ENCODE measurements at places on chromosomes 2 and 18.

- DNase-seq, result no peak
Observed at GRCh38 chr2:240558236-240558761, 511 bp upstream of the ANKMY1 start.

GRCh38 chr18:40407909-40408308 lies 1547.1 kb upstream of the PIK3C3 start:
- no peak for DNase-seq

GRCh38 chr18:23196119-23197007 lies 61.1 kb downstream of the CABLES1 start:
- no peak for DNase-seq

DNA sequence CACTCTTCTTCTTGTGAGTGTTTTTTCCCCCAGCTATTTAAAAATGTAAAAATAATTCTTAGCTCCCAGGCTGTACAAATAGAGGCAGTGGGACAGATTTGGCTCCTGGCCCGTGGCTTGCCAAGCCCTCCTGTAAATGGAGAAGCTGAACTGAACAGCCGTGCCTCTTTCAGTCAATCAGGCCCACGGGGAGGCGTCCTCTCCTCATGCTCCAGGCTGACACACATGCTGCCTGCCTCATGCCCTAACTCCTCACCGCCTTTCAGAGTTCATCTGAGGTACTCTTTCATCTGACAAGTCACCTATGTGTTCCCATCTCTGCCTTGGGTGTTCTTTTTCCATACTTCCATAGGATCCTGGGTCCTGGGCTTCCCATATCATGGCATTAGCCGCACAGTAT lies 58.9 kb downstream of the BMP10 start:
- DNase-seq, result no peak

GRCh38 chr2:96144481-96145035 lies 682 bp downstream of the DUSP2 start:
- peak; percentile 40 for DNase-seq

GRCh38 chr2:16400127-16400623 lies 265.5 kb downstream of the CYRIA start:
- no peak for DNase-seq

DNA sequence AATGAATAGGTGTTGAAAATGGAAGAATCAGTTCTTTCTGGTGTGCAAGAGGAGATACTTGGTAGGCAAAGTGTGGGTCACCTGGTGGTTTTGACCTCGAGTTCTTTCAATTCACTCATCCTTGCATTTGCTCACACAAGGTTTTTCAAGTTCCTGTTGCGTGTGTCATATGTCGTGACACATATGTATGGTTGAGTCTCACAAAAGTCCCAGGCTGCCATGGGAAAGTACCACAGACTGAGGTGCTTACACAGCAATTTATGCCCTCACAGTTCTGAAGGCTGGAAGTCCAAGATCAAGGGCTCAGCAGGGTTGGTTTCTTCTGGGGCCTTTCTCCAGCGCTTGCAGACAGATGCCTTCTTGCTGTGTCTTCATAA lies 64.4 kb downstream of the NCK2 start:
- DNase-seq, result no peak

GRCh38 chr2:163207693-163208370 lies 369.3 kb upstream of the KCNH7 start:
- DNase-seq, result no peak

DNA sequence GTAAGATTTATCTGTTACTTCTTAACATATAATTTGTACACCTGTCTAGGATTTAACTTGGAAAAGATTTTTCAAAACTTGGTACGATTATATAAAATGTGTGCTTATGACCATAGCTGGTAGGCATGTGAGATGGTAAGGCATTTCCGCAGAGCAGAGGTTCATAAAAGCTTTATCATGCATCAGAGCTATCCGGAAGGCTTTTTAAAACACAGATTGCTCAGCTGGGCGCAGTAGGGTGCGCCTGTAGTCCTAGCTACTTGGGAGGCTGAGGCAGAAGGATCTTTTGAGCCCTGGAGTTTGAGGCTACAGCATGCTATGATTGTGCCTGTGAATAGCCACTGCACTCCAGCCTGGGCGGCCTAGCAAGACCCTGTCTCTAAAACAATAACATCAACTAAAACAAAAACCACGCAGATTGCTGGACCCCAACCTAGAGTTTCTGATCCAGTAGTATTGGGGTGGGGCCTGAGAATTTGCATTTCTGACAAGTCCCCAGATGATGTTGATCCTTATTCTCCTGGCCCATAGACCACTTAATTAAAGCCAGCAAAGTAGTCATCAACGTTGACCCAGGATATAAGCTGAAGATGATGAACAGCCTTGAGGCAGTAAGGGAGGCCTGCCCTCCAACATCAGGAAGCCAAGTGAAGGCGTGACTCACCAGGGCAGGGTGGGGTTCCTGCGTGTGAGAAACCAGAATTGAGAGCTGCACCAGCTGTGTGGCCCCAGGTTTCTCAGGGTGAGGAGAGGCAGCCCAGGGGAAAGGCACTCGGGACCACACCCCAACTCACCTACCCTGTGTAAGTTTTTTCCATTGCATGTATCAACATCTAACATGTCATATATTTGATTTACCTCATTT lies 21.6 kb upstream of the SLC20A1 start:
- peak; percentile 72 for DNase-seq

- no peak for DNase-seq
Observed at GRCh38 chr2:157256626-157257025, 879 bp upstream of the GALNT5 start.

GRCh38 chr18:64202863-64203262 lies 54.0 kb upstream of the LINC00305 start:
- DNase-seq, result no peak

GRCh38 chr2:42762155-42762554 lies 1.8 kb downstream of the OXER1 start:
- no peak for DNase-seq

DNA sequence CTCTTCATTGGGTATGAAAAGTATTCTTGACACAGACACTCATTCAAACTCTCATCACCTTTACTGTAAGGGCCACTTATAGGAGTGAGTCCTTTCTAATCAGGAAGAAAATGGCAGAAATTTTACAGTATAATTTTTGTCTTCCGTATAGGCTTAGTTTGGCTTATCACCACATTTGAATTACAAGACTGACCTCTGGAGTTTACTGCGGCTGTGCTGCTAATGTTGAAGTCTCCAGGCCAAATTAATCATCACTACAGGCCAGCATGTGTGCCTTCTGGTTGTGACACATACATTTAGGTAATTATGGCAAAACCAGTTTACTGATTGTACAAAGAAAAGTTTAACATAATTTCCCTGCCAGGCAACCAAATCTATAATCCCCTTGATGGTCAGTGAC lies 753.6 kb upstream of the GCFC2 start:
- no peak for DNase-seq

DNA sequence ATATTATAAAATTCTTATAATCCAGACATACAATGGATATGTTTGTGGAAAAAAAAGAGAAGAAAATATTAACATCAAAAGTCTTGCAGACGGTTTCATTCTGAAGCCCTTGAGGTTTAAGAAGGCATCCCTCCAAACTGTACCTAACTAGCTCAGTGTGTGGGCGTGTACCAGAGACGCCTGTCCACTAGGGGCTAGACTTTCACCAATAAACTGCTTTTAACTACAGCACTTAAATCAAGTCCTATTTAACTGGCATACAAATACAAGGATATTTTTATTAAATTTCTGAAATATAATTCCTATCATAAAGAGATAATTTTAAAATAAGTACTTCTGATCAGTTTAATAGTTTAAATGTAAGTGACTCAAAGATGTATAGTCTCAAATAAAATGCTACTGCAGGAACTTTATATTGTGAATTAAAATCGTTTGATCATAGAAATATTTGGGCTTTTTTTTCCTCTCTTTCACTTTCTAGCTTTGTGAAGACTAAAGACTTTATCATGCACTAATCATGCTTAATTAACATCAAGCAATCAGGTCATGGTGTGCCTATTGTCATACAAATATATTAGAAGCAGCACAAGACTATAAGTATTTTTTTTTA lies 437.7 kb downstream of the SATB2 start:
- DNase-seq, result no peak

GRCh38 chr2:145402706-145403277 lies 882.9 kb upstream of the ZEB2 start:
- DNase-seq, result no peak

DNA sequence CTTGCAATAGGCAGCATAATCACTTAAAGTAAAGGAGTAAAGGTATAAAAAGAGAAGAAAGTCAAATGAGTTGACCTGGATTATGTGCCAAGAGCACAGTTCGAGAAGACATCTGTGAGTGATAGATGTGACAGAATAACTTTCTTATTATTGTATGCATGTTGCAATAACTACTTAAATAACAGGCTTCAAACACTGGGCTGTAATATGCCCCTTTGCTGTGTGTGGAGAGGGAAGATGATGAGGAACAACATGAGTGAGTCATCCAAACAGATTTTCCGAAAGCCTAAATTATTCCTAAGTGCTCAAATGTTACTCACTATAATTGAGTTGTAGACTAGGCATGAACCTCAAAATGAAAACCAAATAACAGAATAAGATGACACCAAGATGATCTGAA lies 328.1 kb downstream of the EXOC6B start:
- DNase-seq, result no peak

DNA sequence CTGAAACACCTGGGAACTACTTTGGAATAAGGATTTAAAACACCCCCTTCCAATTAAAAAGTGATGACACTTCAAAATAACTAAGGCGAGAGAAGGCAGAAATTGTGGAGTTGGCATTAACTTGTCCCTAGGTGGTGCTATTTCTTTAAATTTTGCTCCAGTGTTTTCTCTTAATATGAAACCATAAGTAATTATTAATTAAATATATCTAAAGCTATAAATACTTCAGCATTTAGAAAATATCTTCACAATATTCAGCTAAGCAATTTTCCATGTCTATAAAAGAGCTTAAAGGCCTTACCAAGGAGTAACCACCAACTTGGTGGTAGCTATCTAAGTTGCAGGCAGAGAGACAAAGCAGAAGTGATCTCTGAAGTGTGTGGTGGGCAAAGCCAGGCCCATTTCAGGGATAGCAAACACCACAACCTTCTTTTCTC lies 186.8 kb upstream of the PGAP1 start:
- DNase-seq, result no peak

DNA sequence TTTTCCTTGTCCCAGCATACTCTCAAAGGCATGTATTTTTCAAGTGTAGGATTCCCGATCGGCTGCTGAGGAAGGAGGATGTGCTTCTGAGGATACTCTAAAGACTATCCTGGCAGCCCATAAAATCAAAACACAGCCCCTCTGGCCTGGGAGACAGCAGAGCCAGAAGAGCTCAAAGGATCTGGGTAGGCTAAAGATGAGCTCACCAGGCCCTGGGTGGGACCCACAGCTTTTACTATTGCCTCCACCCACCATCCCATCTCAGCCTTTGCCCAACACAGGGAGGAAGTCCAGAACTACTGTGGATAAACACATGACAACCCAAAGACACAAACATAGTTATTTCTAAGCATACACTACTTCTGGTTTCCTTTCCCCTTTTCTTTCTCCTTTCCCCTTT lies 79.1 kb upstream of the ZFP36L2 start:
- DNase-seq, result no peak

DNA sequence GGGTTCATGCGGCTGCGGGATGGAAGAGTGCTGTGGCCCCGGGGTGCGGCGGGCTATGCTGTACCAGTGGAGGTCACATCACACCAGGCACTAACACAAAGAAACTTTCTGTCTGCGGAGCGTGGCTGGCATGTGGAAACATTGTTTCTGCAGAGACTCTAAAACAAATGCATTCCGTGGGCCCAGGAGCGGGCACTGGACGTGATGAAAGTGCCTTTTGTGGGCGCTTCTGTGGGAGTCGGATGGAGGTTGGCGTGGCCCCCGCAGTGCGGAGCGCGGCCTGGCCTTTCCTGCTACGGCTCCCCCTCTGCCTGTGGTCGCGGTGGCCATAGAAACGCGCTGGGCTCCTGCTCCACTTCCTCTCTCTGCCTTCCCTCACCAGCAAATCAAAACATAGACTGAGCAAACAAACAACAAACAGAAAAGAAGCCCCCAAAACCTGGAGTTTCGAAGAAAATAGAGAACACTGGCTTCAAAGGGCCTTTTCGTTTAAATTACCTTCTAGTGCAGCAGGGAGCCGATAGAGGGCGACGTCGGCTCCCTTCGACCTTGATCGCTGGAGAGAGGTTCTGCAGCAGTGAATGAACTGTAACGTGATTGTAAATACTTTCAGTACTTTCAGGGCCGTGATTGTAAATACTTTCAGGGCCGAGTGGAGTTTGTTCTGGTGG lies 51.4 kb downstream of the KIF5C start:
- peak; percentile 36 for DNase-seq

GRCh38 chr18:28040716-28041115 lies 136.2 kb downstream of the CDH2 start:
- DNase-seq, result no peak

GRCh38 chr2:176018708-176019107 lies 16.6 kb upstream of the LNPK start:
- DNase-seq, result no peak

DNA sequence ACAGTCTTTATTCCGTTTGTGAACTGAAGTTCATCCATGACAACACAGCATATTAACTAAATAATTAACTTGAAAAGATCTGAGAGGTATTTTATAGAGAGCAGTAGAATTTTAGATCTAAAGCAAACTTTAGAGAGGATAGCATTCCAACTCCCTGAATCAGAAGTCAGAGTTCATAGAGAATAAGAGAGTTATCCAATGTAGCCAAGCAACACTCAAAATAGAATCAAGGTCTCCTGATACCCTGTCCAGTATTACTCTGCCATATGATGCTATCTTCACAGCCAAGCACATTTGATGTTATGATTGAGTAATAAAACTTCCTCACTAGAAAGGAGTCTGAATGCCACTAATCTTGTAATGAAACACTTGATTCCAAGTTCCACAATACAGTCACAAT lies 55.5 kb downstream of the RIT2 start:
- DNase-seq, result no peak

Measured in activated CD4-positive, alpha-beta T cell treated with anti-CD3 and anti-CD28 coated beads, Interleukin-2, amount 50 U/mL, for 4 hours (primary cell).